ENCODE measurements at places on chromosomes 3 and 15.

DNA sequence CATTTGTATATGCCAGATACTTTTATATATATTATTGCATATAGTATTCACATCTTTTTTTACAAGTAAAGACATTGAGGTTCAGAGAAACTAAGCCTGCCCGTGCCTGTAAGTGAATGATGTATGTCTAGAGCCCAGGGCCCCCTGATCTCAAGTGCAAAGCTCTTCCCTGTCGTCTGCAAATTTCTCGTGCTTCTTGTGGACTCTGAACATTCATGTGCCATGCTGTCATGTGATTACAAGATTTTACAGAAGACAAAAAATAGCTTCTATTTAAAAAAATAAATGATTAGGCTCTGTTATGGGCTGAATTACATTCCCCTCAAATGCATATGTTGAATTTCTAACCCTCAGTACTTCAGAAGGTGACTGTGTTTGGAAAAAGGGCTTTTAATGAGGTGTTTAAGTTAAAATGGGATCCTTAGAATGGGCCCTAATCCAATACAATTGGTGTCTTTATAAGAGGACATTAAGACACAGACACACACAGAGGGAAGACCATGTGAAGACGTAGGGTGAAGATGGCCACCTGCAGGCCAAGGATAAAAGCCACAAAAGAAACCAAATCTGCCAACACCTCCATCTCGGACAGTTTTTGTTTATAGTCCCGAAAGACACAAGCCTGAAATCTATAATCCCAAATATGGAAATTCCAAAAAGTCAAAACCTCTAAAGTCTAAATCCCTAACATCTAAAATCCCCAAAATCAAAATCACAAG lies 3.9 kb upstream of the MASP1 start:
- no peak for DNase-seq

DNA sequence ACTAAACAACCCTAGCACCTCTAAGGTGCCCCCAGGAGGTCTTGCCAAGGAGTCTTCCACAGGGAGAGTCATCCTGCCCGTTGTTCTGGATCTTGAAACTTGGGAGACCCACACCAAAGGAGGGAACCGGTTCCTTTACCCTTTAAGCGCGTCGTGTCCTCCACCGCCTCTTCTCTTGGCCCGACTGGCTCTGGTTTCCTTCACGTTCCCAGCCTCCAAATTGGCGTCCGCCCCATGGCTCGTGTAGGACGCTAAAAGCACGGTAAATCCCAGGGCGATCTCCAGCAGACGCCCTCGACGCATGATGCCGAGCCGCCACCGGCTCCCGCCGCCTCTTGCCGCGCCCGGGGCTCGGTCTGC lies 1.1 kb downstream of the FBN1 start:
- no peak for DNase-seq

DNA sequence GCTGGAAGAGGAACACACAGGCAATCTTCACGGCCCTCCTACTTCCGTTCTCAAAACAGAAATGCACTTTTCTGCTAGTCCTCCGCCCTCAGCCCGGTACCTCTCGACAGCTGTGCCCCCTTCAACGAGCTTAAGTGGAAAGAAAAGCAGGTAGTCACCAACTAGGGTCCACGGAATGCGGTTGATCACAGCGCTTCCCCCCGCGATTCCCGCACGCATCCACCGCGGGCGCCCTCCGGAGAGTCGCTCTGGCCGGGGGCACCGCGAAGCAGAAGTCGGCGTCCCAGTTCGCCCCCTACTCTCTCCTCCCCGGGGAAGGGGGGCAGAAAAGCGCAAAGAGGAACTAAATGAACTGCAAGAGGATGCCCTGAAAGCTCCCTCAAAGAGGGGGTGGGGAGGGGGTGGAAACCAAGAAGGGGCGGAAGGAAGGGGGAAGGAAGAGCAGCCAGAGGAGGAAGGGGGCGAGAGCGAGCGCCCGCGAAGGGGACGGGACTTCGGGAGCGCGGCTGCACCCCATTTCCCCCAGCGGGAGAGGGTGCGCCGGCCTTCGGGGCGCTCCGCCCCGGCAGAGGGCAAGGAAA lies 738 bp downstream of the ACAP2 start:
- no peak for DNase-seq

GRCh38 chr15:68299436-68299835 lies 21.9 kb downstream of the FEM1B start:
- DNase-seq, result no peak

DNA sequence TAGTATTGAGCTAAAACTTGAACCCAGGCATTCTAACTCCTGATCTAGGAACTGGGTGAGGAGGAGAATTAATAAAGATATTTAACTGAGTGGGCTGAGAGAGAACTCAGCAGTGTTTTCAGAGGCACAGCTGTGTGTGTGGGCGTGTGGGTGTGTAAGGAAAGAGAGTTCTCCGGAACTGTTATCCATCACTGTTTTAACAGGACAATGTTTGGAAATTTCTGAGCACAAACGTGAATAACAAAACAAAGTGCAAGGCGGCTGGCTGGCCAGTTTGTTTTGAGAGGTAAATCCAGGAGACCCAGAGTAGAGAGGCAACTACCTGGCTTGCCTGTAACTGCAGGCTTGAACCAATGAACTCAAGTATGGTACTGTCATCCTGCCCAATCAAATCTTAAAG lies 5.0 kb upstream of the PTPN9 start:
- no peak for DNase-seq

DNA sequence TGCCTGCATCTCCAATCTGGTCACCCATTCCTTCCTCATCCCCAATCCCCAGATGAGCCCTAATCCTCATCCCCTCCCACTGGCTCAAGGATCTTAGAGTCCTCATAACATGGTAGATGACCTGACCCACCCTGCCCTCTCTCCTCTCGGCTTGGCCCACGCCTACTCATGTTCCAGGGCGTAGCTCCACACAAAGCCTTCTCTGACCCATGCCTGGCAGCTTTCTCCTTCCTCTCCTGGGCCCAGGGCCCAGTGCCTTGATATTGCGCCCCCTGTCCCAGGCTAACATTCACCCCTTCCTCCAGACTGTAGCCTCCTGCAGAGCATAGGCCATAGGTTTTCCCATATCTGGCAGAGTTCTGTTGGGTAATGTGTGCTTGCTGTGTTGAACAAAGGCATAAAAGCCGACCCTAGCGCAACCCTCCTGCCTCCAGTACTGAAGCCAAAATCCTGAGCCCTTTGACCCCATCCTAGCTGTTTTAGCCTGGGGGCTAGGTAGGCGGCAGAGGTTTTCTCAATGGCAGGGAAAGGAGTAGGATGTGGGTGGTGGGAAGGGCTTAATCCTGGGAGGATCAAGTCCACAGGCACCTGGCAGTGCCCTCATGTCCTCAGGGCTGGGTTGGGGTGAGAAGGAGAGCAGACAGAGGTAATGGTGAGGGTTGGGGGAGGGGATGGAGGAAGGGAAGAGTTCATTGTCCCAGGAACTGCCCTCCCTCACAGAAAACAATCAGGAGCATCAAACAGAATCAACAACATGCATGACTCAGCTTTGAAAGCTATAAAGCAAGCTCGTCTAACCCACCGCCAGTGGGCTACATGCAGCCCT lies 35.5 kb downstream of the MESD start:
- no peak for DNase-seq

DNA sequence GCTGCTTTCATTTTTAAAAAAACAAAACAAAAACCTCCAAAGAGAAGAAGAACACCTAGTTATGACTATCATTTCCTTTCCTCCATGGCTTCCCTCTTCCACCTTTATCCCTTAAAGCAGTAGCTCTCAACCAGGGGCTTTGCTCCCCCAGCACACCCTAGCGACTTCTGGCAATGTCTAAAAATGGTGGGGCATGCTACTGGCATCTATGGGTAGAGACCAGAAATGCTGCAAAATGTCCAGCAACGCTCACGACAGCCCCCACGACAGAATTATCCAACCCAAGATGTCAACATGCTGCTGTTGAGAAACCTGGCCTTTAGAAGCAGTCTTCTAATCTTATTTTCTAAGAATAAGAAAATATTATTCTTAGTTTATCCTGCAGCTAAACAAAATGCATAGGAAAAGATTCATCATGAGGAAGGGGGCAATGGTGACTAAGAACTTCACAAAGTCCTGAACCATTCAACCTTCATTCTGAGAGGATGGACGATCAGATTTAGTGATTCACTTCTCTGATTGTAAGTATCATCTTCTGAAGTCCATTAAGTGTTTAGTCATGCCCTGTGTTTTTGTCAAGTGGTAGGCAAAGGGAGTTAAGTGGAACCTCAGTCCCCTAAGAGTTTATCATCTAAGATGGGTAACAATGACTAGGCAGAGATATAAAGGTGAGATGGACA lies 81.7 kb downstream of the CCNL1 start:
- no peak for DNase-seq

- no peak for DNase-seq
These were observed 92.1 kb downstream of the SLC49A4 start for GRCh38 chr3:122886946-122887345.

DNA sequence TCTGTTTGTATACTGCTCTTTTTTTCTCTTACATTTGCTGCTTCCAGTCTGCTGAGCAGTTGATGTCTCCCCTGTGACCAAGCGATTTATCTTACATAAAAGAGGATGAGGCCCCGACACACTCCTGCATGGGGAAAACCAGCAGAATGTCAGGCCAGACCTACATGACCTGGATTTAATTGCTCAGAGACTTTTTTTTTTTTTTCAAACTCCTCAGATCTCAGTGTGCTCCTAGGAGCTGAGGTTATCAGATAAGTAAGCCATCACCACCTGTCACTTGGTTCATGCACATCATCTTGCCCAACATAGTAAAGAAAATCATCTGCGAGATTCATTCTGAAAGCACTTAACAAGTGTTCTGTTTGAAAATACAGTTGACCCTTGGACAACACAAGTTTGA lies 163.1 kb downstream of the PLCL2 start:
- DNase-seq, result no peak

DNA sequence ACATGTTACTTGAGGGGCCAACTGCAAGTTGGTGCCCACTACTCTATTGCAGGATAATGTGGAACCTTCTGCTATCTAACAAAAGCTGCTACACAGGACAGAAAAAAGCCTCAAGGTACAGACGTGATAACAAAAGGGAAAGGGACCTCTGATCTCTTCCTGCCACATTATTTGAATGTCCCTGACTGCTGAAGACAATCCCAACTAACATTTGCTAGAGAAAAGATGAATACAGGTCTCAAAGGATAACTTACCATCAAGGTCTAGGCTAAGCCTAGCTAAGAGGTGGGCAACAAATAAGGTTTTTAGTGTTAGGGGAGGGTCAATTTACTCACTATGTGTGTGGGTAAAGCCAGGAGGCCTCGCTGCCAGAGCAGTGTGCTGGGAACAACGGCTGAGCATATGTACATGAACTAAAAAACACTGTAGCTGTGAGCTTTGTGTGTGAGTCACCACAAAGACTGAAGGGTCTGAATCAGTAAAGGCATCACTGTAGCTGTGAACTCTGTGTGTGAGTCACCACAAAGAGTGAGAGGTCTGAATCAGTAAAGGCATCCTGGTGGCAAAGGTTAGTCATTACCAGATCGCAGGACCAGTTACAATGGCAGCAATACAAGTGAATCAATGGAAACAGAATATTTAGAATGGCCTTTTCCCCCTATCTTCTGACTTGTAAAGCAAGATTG lies 111.7 kb downstream of the LMLN start:
- no peak for DNase-seq

GRCh38 chr15:62999923-63000561 lies 42.5 kb upstream of the TPM1 start:
- DNase-seq, result no peak

DNA sequence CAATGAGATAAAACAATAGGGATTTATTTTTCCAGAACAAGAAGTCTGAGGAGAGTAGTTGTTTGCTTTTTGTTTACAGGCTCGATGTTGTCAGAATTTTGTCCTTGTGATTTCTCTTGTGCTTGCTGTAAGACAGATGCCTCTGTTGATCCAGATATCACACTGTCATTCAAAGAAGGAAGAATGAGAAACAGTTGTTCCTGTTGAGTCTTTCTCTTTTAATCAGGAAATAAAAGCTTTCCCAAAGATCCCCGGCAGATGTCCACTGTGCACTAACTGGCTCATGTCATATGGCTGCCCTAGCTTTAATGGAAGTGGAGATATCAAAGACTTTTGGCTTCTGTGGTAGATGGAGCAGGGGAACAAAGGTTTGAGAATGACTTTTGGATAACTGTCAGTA lies 6.8 kb downstream of the SERPINI1 start:
- DNase-seq, result no peak

GRCh38 chr3:189806171-189806951 lies 175.2 kb downstream of the TP63 start:
- DNase-seq, result no peak

DNA sequence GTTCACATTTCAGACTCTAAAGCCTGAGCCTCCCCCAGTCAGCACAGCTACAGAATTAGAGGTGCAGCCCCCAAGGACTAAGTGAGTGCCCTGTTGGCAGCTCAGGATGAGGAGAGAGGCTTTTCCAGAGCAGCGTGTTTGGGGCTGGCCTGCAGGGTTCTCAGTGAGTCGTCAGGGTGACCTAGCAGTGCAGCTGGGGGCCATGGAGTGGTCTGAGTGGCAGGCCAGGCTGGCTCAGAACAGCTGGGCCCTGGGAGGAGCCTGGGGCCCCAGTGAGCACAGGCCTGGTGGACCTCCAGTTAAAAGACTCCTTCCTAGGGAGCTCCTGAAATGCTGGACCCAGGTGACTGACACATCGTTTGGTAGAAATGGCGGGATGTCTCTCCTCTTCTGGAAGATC lies 108.3 kb downstream of the SLC49A4 start:
- no peak for DNase-seq

GRCh38 chr3:124769462-124769861 lies 39.2 kb downstream of the UMPS start:
- no peak for DNase-seq

DNA sequence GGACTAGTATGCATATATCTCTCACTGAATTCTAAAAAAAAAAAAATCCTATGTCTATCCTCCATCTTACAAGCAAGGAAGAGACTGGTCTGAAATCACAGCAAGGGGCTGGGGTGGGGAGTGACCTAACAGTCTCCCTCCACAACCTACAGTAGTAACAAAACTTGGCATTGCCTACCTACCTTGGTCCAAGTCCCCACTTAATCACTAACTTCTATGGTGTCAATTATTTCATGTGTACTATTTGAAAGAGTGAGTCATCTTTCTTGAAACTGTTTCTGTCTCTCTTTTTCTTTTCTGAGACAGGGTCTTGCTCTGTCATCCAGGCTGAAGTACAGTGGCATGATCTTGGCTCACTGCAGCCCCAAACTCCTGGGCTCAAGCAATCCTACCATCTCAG lies 36.8 kb downstream of the CHAC1 start:
- DNase-seq, result no peak

- no peak for DNase-seq
These were observed 215.1 kb downstream of the ITPR1 start for GRCh38 chr3:4708230-4708629.

DNA sequence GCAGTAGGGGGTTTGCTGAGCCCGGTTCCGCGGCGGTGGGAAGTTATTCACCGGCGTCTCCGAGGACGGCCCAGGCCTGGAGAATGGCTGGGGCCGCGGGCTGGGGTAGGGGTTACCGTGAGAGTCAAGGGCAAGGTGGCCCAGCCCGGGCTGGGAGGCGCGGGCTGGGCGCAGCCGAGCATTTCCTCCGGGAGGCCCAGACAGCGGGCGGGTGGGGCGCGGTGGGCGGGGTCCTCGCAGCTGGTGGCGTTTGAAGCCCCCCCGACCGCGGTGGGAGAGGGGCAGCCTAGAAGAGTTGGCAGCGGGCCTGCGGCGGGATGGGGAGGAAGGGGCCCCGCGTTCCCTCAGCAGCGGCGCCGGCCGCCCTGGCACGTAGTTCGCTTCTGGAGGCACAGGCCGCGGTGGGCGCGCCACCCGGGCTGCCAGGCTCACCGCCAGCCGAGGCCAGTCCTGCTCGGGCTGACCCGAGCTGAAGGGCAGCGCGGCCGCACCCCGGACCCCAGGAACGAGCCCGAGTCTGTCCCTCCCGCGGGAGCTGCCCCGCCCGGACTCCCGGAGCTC lies 960 bp upstream of the KLF13 start:
- peak; percentile 11 for DNase-seq

GRCh38 chr3:81838457-81838856 lies 77.0 kb upstream of the GBE1 start:
- DNase-seq, result no peak
